Caco-2 (cell line): ENCODE measurements at places on chromosomes 11 and 22.
A peak's percentile ranks its signal among the peaks of the same experiment; 100 is the strongest.

- DNase-seq, result no peak
Observed at GRCh38 chr11:112776834-112777233, 184.4 kb upstream of the NCAM1 start.

DNA sequence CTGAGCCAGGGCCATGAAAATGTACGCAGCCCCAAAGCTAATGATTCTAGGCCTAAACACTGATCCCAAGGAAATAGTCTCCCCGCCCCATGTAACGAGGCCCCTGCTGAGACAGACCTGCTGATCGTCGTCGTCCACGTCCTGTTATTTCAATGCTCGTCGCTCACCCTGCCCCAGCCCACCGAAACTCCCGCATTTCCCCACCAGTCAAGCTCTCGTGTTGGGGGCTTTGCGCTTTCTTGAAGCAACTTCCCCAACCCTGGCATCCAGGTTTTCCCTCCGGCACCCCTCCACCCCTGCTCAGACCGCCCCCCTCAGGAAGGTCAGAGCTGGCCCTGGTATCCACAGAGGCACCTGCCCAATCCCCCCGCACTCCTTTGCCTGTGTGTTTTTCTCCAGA, 58.8 kb upstream of the LINC01488 start:
- DNase-seq, result no peak

DNA sequence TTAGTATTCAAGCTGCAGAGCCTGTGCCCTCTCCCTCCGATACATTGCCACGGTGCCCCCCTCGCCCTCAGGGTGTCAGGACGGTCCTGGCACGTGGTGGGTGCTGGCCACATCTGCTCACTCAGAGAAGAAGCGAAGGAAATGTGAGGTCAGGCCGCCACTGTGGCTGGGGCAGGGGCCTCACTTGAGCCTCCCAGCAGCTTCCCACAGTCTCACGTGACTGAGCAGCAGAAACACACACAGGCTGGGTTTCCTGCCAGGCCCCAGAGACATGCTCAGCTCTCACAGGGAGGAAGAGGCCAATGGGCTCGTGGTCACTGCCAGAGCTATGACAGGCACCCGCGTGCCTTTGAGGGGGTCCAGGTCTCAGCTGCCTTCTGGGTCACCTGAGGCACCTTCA, 37.9 kb upstream of the PRR5 start:
- no peak for DNase-seq

DNA sequence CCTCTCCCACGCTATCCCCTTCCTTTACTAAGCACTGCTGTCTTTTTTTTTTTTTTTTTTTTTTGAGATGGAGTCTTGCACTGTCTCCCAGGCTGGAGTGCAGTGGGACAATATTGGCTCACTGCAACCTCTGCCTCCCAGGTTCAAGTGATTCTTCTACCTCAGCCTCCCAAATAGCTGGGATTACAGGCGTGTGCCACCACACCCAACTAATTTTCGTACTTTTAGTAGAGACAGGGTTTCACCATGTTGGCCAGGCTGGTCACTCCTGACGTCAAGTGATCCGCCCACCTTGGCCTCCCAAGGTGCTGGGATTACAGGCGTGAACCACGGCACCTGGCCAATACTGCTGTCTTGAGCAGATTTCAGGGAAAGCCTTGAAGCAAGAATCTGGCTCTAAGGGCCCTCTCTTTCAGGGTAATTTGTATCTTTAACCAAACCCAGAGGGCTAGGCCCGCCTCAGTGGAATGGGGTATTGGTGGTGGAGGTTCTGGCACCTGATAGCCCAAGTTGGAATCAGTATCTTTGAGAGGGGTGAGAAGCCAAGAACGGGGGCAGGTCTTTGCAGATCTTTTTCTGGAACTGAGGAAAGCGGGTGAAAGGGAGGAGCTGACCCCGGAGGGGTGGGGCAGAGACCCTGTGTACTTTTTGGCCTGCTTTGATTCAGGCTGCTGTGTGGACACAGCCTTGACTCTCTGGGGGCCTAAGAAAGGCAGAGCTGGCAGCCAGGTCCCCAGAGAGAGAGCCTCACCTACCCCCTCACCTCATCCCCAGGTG, 37.0 kb downstream of the TRIOBP start:
- no peak for DNase-seq

DNA sequence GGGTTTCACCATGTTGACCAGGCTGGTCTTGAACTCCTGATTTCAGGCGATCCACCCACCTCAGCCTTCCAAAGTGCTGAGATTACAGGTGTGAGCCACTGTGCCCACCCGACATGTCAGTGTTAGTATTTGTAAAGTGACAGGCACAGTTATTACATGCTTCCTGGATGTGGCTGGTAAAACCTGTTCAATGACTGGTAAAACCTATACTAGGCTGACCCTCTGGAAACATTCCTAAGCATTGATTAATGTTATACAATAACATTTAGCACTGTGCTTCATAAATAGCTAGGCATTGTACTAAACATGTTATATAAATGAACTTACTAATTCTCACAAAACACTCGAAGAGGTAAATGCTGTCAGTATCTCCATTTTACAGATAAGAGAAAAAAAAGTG, 20.9 kb upstream of the JHY start:
- no peak for DNase-seq

- no peak for DNase-seq
Observed at GRCh38 chr22:48940266-48941032, 887.2 kb downstream of the BRD1 start.

GRCh38 chr11:46895821-46896220, 22.5 kb downstream of the LRP4 start:
- DNase-seq, result no peak

DNA sequence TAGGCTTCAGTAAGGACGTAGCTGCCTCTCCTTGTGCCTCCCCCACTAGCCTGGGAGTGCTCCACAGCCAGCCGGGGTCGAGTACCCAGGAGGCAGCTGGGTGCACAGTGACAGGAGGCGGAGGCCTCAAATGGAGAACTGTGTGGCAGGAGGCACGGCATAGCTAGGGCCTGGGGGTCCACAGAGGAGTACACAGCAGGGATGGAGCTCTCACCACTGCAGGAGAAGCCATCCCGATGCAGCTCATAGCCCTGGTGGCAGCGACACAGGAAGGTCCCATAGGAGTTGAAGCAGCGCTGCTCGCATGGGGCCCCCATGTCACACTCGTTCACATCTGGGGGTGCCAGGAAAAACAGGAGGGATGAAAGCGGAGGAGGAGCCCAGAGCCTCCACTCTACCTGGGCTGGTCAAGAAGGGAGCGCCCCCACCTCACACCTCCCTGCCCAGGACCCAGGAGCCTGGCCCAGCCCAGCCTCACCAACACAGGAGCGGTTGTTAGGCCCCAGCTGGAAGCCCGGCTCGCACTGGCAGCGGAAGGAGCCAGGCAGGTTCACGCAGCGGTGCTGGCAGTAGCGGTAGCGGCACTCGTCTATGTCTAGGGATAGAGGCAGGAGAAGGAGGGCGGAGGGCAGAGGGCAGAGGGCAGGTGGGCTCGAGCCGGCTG, 2.8 kb downstream of the EFEMP2 start:
- no peak for DNase-seq

DNA sequence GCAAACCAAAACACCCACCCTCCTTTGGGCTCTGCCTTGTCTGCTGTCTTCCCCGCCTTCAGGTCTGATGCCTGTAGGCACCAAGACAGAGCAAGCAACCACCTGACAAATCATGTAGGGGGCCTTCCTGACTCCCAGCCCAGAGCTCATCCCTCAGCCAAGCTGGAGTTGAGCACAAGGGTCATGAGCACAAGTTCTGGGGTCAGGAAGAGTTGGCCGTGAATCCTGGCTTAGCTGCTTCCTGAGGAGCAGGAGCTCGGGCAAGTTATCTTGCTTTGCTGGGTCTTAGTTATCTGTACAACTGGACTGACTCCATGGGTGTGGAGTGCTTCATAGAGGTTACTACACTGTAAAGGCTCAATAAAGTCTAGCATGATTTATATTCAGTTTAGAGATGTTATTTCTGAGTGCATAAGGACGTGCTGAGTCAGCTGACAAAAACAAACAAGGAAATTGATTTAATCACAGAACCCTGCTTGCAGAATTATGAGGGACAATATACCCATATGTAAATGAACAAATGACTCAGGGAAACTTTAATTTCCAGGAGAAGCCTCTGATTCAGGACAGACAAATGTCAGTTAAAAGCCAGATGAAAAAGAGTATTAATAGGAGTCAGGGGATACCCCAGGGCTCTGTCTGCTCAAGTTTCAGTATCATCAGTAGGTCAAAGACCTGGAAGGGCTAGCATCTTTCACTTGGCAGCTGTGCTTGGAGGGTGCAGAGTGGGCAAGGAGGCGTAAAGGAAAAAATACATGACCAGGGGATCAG, 15.0 kb upstream of the APOA1 start:
- DNase-seq, result no peak

DNA sequence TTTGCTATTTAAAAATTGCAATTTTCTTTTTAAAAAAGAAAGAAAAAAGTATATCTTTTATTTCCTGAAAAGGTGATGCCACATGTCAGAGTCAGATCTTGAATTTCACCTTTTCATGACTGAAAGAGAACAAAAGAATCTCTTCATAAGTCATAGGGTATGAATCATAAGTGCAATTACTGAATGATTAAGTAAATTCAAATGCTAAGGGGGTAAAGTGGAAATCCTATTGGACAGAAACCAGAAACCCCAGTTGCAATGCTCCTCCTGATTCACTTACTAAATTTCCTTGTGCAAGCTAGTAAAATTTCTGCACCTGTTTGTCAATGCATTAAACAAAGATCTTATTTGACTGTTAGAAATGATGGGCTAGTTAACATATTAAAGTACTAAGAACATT, 8.2 kb upstream of the PRRG4 start:
- no peak for DNase-seq

DNA sequence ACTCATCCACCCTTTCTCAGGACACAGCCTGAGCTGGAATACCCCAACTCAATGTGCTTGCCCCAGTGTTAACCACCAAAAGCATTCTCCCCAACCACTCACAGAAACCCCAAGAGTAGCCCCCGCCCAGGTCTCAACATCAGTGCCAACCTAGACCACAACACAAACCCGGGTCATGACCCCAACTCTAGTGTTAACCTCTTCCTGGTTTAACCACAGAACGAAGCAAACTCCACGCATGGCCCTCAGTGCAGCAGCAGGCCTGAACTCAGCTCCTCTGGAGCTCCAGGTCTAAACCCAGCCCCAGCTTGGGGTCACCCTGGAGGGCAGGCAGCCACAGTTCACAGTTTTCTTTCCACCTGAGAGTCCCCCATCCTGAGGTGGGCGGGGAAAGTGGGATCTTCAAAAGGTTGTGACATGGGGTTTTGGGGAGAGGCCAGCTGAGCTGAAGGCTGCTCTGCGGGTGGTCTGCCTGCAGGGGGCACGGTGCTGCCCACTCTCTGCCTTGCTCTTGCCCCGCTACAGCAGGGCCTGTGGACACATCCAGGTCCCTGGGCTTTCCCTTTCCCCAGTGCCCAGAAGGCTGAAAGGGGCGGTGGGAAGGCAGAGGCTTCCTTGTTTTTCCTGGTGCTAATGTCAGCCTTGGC, 37.9 kb downstream of the NECTIN1 start:
- no peak for DNase-seq

- no peak for DNase-seq
Observed at GRCh38 chr11:128502726-128503125, 84.6 kb downstream of the ETS1 start.

GRCh38 chr11:111836721-111837120, 34.7 kb downstream of the ALG9 start:
- DNase-seq, result no peak

DNA sequence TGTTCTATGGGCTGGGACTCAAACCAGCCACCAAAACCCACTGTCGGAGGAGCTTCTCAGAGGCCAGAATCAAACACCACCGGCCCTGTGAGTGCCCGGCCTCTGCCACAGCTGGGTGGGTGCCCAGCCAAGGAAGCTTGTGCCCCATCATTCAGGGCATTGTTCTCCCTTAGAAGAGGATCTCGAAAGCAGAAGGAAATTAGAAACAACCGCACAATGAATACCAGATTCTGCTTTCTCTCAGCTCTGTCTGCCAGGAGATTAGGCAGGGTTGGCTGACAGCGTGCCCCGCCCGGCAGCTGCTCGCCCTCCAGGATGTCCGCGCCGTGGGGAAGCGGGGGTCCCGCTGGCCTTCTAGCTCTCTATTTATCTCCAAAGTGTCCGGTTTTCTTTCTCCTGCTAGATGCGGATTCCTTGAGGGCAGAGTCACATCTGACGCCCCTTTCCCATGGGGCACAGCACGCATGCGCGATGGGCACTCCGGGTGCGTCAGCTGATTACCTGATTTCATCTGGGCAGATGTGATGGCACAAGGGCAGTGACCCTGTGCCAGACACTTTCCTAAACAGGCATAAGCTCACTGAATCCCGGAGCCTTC, 25.5 kb downstream of the SCGB1A1 start:
- no peak for DNase-seq

GRCh38 chr11:126478466-126478865, 123.0 kb downstream of the ST3GAL4 start:
- DNase-seq, result no peak

GRCh38 chr11:45176996-45177395, 30.6 kb downstream of the PRDM11 start:
- DNase-seq, result peak; percentile 21

DNA sequence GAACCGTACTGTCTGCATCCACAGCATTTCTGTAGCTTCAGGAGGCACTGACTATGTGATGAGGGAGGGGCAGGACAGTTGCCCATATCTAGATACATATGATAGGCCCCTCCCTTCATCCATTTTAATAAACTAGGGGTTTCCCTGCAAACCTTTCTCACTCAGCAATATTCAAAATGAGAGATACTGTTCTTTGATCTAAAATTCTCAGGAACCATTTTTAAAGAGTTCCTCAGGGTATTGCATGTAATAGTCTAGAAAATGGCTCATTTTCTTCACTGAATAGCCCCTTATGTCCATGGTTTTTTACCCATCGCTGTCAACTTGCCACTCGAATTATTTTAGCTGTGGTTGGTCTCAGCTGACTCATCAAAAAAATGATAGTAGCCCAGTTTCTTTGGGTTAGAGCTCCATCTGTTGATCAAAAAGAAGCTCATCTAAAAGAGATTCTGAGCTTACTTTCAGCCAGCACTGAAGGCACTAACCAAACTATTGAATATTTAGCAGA, 37.0 kb upstream of the DNAJB7 start:
- DNase-seq, result peak; percentile 40

DNA sequence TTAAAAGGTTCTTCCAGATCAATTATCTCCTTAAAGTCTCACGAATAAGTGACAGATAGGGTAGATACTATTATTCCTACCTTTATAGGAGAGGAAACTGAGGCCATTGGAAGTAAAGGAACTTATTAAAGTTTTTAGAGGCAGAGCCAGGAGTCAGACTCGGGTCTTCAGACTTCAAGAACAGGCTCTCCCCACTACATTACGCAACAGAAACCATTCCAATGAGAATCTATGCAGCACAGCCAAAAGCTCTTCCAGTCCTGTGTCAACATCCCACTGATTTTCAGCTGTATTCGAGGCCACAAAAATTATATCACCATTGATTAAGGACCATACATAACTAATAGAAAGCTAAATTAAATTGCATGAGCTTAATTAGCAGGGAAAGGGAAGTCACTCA, 77.4 kb downstream of the RELT start:
- DNase-seq, result no peak

GRCh38 chr22:50702821-50703725, 30.4 kb downstream of the SHANK3 start:
- DNase-seq, result no peak

- DNase-seq, result peak; percentile 15
Observed at GRCh38 chr11:56172256-56172830, 4.1 kb upstream of the OR5J2 start.
